Frontal cortex (tissue), 4 donors: ENCODE measurements at places on chromosomes 7 and 10. TPM values are rescaled to one million over a fixed set of nuclear protein-coding genes. Genes with fewer than 3 reads are reported as not detected.

- DNase-seq = no peak
Observed at GRCh38 chr7:18338910-18339523, 156.5 kb upstream of the HDAC9 start.

DNA sequence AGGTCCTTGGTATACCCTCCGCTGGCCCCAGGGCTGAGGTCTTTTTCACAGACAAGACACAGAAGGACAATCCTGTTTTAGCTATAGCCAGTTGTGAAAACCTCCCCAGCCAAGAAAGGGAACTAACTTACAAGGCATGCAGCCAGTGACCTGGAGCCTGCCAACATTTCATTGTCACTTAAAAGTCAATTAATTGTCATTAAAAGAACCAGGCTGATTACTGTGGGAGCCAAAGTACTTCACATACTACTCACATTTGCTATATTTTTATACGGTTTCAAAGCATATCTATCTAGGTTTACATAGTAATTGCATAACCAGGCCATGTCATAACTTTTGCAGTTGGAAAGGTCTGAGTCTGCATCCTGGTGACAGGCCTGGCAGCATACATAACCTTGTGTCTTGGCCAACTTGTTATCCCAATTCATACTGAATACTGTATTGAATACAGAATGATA, 31.1 kb downstream of the NRBF2 start:
- DNase-seq = no peak

GRCh38 chr7:149787428-149788299, 14.3 kb upstream of the ZNF467 start:
- DNase-seq = no peak

DNA sequence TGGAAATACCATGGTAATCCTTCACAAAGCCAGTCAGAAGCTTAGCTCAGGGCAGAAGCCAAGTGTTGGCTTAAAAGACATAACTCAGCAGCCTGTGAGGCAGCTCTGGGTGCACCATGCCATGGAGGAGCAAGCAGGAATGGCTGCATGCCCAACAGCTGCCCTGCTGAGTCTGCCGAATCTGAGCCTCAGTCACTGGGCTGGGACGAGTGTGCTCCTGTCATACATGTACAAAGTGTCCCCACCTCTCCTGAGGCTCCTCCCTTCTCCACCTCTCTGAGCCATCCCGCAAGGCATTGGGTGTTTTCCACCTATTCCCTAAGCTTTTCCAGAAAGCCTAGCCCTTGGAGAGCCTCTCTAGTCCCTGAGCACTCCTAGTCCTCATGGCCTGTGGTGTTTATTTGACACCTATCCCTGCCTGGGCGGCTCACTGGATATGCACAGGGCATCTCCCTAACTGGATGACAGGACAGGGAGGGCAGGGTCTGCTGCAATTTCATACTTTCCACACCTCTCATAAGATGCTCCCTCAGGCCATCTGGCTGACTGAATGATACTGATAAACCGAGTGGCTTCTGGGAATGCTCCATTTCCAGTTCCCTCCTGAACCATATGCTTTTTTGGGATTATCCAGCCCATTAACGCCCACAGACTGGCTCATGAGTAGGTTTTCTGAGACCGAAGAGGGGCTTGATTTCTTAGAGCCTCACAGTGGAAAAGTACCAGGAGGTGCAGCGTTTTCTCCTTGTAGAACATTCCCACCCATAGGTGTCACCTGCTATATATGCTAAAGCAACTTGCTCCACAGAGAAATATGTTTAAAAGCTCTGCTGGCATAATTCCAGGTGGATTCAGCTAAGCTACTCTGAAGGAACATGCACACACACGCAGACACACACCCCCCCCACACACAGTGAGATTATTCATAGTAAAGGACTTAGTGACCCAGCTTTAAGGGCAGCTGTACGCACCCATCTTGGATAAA, 199.3 kb downstream of the SNX10 start:
- DNase-seq = no peak

SHH gene
- 1.6 TPM for total RNA-seq

CCAR1 gene
- 45.2 TPM for total RNA-seq

DNA sequence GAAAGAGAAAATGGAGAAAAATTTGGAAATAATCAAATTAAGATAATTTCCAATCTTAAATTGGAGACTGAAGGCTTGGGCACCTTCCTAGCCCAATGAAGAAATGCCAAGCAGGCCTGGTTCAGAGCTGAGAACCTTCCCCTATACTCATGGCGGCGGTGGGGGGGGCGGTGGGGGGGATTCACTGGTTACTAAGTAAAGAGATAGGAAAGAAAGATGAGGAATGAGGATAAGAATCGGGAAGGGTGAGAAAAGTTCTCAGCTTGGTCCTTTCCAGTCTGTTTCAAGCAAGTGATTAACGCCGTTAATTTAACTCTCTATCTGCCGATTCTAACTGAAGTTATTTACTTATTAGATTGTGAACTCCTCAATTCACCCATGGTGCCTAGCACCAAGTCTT, 41.5 kb downstream of the DPY19L1 start:
- DNase-seq = no peak

DNA sequence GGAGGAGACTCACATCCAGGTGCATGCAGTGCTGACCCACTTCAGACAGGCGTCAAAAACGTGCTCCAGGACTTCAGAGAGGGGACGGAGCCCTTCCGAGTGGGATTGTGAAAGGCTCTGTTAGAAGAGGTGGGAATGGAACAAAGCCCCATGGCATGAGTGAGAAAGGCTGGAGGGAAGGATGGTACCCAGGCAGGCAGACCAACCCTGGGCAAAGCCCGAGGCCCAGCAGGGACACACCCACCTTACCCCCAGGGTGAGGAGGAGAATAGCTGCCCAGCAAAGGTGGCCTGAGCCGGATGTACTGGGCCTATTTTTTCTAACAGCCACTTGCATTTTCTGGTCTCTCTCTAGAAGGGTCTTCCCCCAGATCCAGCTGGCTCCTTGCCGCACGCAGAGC, 14.8 kb downstream of the CHAT start:
- DNase-seq = no peak

DNA sequence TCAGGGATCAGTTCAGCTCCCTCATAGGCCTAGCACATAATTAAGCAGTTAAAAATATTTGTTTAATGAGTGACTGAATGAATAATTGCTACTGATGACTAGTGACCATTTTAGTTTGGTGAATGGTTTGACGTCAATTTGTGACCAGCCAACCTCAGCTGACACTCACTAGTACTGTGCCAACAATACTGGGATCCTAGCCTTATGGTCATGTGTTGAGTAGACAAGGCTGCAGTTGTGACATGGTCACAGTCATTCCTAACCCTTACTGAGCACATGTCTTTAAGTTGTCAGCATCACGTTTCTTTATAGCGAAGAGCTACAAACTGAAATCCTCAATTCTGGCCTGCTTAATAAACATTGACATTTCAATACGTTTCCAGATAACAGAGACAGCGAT, 86.9 kb upstream of the SLC26A5 start:
- peak; percentile 15 for DNase-seq

DNA sequence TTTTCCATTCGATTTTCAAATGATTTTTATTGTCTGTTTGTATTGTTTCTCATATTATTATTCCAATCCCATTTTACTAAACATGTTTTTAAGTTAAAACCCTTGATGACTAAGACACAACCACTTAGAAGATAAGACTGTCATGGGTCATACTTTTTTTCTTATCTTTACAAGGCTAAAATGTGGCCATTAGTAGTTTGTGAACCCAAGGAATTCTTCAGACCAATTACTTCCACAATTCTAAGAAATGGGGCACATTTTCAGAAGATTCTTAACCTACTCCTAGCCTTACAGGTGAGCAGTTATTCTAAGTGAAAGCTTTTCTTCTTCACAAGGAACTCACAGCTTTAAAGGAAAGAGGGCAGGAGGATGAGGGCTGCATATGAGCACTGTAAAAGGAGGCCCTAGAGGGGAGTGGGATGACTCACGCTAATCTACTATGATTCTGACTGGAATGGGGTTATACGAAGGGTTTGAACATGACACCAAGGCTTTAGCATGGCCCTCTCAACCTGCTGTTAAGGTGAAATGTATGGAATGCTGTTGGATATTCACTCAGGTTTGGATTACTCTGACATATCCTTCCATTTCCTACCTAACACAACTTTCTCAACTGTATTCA, 81.0 kb downstream of the SORCS1 start:
- no peak for DNase-seq

FOXI2 gene
- not detected for total RNA-seq

SPDYE8 gene
- under 0.01 TPM for total RNA-seq

- DNase-seq = no peak
Observed at GRCh38 chr7:93115796-93116195, 2.0 kb downstream of the SAMD9 start.

- no peak for DNase-seq
Observed at GRCh38 chr10:54402576-54402975, 398.5 kb downstream of the PCDH15 start.

GRCh38 chr10:120436439-120437112, 20.5 kb upstream of the PLPP4 start:
- DNase-seq = no peak
